Stimulated activated CD4-positive, alpha-beta T cell treated with anti-CD3 and anti-CD28 coated beads, Interleukin-15, amount 100 ng/mL, for 1 hour (primary cell): ENCODE measurements at places on chromosomes 4 and X.

DNA sequence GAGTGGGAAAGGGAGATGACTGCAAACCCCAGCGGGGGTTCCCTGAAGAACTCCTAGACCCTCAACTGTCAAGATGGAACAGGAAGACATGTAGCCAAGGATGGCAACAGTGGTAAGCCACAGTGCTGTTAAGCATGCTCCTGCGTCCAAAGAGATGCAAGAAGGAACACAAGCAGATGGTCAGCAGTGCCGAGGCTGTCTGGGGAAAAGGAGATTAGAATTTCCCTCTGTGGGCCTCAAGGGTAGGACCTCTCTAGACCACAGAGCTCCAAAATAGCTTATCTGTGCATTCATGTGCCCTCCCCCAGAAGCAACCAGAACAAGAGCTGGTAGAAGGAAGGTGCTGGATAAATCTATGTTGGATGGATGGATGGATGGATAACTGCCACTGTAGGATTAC lies 82.0 kb upstream of the CPEB2 start:
- DNase-seq = no peak

DNA sequence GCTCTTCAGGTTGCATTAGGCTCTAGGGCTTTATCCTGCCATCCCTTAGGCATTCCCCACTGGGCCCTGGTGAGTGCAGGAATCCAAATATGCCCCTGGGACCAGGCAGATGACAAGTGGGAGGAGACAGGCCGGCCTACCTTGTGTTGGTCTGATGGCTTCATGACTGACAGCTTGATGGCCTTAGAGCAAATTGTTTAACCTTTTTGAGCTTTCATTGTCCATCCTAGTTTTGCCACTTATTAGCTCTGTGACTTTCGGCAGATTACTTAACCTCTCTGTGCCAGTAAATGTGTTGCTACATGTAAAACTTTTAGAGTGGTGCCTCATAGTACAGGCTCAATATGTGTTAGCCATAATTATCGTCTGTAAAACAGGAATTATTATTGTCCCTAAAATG lies 4.4 kb downstream of the KIT start:
- DNase-seq = no peak

- no peak for DNase-seq
These were observed 102.5 kb upstream of the MYOZ2 start for GRCh38 chr4:119032921-119033685.

DNA sequence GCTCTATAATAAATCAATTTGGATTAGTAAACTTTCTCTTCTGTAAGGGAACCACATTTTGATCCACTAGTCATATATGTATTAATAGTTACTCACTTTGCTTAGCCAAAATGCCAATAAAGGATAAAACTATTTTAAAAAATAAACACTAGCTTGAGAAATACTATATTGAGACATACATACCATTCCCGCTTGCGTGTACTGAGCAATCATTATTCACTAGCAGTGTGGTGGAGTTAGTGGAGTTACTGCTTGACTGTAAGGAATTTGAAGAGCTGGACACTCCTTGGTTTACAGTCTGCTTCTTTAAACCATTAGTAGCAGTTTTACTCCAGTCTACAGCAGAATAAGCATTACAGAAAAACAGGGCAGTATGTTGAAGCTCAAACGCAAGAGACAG lies 10.8 kb upstream of the PHKA2 start:
- DNase-seq = no peak

DNA sequence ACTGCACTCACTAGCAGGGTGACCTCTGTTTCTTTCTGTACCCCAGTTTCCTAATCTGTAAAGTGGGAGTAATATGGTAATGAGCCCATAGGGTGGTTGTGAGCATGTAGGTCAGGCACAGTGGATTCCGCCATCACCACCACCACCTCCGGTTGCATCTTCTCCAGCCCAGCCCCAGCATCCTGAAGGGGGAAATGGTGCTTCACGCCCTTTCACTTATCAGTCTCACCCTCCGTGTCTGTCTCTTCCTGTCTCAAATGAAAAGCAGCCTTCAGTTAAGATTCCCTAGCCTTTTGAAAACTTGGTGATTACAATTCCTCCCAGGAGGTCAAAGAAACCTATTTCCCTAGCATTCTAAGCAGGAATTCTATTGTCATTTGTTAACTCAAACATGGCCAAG lies 16.9 kb upstream of the XPNPEP2 start:
- DNase-seq = no peak

GRCh38 chrX:97806238-97806637 lies 922.5 kb downstream of the RPA4 start:
- DNase-seq = no peak
